ENCODE measurements at places on chromosomes 1 and 21. TPM values are rescaled to one million over a fixed set of nuclear protein-coding genes. Genes with fewer than 3 reads are reported as not detected.

DNA sequence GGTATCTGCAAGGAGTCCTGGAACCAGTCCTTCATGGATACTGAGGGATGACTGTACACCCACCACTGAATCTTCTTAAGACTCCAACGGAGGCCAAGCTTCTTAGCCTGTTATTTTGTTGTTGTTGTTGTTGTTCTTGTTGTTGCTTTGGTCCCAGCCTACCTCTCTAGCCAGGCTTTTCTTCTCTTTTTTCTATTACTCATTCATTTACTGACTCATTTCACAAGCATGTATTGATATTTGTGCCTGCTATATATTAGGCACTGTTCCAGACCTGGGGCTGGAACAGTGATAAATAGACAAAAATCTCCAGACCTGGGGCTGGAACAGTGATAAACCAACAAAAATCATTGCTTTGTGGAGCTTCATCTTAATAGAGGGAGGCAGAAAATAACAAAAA, 20.4 kb downstream of the CENPF start:
- DNase-seq = no peak

GRCh38 chr21:27306791-27307775, 340.2 kb upstream of the ADAMTS5 start:
- no peak for DNase-seq

CD247 gene
- total RNA-seq = not detected

DNA sequence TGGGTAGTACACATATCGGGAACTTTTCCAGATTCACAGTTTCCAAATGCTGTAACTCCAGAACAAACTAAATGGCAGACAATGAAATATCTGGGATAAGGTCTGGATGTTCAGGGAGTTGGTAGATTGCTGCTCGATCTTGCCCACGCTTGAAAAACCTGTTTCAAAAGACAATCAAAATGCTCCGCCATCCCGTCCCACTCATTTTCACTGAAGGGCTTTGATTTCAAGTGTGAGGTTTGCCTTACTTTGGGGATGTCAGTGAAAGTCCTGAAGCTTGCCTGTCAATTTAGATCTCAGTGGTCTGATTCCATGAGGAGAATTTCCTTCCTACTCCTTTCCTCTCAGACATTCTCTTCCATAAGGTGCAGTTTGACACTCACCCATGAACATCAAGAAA, 236.3 kb upstream of the KCNK2 start:
- no peak for DNase-seq

GRCh38 chr1:32874860-32875752, 4.4 kb upstream of the FNDC5 start:
- no peak for DNase-seq

DNA sequence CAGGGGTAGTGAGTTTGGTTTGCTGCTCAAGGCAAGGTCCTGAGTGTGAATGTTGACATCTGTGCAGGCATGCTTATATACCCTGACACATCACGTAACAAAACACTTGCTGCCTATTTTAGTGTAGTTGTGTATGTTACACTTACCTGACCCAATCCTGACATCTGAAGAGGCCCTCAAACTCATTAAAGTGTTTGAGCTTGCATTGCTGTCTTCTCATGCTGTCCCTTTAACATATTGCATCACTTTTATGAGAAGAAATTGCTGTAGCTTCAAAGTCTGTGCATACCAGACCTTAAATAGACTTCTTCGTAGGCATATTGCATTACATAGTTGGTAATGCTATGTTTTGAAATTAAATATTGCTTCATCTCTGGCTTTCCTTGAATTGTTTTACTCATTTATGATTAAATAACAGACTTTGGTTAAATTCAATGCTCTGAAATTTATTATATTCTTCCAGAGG, at the start of gene KRTAP19-3:
Gene KRTAP19-3, minus strand, starts transcription at position 51 of the 466 bp plus-strand sequence. CDS start 56 bp downstream, outside the sequence.
- no peak for DNase-seq

DNA sequence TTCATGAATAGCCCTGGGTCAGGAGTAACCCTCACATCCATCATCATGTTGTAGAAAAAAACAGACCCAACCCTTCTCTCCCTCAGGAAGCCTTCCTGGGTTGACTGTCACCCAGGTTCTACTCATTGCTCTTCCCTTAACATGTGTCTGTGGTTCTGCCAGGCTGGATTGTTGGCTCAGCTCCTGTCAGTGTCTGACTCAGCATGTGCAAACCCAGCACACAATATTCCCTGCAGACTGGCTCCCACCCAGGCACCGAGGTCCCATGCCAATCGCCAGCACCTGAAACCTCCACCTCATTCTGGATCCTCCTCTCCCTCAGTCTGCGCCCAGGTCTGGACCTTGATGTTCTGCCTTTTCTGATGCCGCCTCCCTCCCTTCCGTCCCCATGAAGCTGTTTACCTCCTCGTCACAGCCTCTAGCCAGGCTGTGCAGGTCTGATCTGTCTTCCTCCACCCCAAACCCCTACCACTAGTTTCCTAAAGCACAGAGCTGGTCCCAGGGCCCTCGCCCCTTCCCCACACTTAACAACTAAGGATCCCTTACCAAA, 4.3 kb upstream of the S100A8 start:
- DNase-seq = no peak

PER3 gene
- total RNA-seq = 18.8 TPM

DNA sequence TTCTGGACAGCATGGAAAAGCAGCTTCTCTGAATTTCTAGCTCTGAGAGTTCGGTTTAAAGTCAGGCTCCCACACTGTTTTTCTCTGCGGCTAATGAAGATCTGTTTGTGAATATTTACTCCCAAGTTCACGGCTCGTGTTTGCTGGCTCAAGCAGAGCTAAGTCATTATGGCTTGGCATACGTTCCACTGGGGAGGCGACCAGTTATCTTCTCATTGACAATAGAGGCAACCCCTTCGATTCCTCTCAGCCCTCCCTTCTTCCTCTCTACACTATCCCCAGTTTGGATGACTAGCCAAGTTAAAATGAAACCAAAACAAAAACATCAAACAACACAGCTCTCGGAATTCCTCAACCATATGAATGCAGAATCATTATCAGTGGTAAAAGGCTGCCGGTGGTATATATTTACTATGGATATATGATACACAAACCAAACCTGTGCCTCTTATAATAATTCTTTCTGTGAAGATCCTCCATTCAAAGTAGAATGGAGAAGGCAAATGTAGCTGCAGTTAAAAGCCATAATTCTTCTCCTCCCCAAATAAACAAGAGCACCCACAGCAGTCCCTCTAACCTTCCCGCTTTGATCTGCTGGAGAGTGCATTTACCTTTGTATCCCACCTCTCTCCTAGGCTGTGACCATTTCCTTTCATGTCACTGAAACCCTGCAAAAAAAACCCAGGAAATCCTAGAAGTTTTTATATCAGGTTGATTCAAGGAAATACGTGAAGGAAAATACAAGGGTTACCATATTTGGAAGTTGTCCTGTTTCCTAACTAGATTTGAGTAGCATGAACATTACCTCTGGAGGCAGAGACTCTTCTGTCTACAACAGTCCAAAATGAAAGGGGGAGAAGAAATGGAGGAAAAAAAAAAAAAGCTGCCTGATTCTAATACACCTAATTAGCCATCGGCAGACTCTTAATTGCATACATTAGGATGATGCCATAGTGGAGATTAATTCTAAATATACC, 108.3 kb upstream of the USH2A start:
- peak; percentile 61 for DNase-seq

- DNase-seq = no peak
Measured at GRCh38 chr1:50666849-50667248, 243.6 kb upstream of the DMRTA2 start.

All from fibroblast of lung (primary cell).